Activated CD8-positive, alpha-beta memory T cell treated with anti-CD3 and anti-CD28 coated beads for 1 hour (primary cell): ENCODE measurements at places on chromosomes 5 and 9.

DNA sequence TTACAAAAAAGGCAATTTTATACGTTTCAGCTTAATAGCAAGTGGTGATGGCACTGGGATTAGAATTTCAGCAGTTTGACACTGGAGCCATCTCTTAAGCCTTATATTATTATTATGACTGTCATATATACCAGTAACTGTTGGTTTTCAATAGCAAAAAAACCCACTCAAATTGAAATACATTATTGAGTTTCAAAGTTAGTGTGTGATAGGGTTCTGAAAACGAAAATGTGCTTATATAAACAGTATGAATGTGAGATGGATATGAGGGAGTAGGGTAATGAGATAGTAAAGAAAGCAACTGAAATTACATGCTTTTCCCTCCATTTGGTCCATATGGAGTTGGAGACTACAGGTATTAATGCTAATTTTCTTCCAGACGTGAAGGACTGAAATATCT is 68.6 kb upstream of the ACTBL2 start:
- no peak for DNase-seq

GRCh38 chr9:124279531-124280175 is 21.9 kb downstream of the NEK6 start:
- no peak for DNase-seq

DNA sequence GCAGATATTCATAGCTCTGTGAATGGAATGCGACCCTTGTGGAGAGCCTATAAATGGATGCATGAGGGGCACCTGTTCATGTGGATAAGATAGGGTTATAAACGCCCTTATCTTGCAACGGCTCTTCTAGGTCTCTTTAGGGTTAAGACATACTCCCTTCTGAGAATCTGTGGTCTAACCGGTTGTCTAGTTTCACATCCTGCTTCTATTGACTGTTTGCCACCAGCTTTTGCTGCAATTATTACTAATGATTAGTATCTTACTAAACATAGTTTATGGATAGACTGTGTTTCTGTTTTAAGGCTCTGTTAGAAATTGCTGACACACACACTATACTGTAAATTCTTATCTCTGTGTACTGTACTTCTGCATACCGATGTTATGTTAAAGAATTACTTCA is 198.9 kb upstream of the CYLC2 start:
- DNase-seq: no peak

- DNase-seq: no peak
These were observed 67.4 kb downstream of the FBN2 start for GRCh38 chr5:128470663-128471062.

DNA sequence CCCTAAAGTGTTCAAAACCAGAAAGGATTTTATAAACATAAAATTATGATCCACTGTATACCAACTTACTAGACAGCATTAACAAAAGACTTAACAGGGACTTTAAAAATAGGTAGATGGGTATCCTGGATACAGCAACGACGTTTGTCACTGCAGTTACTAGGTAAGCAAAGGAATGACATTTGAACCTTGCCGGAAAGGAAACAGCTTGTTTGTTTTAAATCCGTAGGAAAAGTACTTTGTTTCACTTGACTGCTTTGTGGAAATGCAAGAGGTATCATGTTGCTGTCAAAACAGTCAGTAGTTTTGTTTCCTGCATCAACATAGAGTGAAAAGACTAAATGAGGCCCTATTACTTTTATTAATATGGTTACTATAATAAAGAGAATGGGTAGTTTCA is 122.9 kb downstream of the CDC42SE2 start:
- no peak for DNase-seq

GRCh38 chr9:131747352-131747751 is 7.5 kb upstream of the RAPGEF1 start:
- DNase-seq: no peak

DNA sequence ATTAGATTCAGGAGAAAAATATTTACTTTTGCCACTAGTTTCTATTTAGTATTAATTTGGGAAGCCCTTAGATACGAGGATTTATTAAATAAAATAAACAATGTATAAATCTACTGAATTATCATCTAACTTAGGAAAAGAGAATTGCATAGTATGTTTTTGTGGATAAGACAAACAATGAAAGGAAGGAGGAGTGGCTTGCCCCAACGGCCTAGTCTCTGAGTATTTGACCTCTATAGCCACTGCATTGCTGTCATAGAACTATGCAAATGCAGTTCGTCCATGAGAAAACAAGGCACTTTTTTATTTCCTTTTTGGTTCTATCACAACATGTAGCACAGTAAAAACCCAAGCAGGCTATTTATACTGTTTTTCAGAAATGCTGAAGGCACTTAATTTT is 321.2 kb upstream of the CCNH start:
- DNase-seq: no peak

DNA sequence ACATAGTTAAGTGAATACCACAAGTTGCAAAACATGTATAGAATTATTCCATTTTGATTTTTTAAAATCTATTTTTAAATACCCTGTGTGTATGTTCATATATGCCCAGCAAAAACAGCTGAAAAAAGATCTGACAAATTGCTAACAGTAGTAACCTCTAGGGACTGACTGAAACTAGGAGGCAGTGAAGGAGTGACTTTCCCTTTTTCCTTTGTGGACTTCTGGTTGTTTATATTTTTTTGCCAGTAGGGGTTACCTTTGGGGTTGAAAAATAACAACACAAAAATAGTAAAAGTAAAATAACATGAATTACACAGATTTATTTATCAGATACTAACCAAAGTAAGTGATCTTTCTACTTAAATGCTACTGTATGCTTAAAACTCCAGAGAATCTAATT is 2.9 kb downstream of the MEGF9 start:
- DNase-seq: no peak

DNA sequence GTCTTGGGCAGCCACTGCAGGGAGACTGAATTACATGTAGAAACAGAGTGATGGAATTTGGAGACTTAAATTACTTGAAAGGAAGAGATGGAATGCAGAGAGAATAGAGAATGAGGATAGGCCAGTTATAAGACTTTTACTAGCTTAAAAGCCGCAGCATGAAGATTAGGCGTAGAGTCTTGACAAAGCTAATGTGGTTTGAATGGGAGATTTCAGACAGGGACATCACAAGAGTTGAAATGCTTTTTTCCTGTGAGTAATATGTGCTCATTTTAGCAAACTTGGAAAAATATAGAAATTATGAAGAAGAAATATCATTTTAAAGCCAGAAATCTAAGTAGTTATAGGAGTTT is 7.5 kb downstream of the CENPP start:
- no peak for DNase-seq

DNA sequence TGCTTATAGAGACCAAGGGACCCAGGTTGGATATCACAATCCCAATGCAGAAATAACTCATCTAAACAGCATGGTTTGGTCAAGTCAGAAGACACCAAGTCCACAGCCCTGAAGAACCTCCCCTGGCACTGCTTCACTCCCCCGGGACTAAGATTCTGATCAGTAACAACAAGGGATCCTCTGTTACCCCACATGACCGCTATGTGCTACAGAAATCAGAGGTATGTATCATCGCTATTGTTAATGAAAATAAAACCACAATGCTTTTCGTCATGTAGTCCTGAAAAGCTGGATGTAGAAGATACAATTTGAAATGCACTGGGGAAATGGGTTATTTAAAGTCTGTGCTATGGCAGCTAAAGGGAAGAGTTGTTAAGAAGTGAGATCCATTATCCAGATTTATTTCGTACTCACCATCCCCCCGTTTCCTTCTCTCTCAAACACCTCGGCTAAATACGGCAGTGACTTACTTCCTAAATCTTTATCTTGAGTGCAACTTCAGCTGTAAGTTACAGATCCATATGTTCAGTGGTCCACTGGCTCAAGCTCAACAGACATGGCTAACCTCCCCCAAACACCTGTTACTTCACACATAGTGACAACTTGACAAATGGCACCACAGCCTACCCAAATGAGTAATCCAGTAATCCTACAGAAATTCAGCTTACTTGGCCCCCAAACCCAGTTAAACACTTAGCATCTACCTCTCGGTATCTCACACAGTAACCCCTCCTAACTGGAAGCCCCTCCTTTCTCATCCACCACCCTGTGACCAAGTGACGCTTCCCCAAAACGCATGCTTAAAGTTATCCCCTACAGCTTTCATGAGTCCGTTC is 129.2 kb downstream of the MYO10 start:
- DNase-seq: no peak

GRCh38 chr9:137663584-137663983 is 44.8 kb downstream of the EHMT1 start:
- no peak for DNase-seq

GRCh38 chr9:68793605-68794343 is 88.7 kb downstream of the PIP5K1B start:
- DNase-seq: no peak

DNA sequence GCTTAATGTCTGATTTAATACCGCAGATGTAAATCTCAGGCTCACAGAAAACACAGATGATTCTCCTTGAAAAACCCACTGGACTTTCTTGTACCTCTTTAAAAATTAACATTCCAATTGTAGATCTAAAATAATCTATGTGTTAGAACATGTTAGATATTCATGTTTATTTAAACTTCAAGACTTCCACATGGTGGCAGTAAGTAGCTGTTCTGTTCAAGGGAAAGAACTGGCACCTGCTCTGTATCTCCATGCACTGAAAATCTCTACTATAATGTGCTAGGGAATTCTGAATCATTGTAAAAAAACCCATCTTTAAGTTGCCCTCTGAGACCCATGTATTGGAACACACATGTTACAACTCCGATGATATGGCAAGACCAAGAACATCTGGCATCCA is 366.9 kb downstream of the DMRTA1 start:
- DNase-seq: no peak
